Activated T-cell treated with anti-CD3 and anti-CD28 coated beads, Interleukin-2, amount 50 U/mL, for 4 hours (primary cell): ENCODE measurements at places on chromosomes 7 and 10. TPM values are rescaled to one million over a fixed set of nuclear protein-coding genes. Genes with fewer than 3 reads are reported as not detected.

GRCh38 chr7:130752424-130752823 lies 18.4 kb upstream of the KLF14 start:
- DNase-seq: no peak

DNA sequence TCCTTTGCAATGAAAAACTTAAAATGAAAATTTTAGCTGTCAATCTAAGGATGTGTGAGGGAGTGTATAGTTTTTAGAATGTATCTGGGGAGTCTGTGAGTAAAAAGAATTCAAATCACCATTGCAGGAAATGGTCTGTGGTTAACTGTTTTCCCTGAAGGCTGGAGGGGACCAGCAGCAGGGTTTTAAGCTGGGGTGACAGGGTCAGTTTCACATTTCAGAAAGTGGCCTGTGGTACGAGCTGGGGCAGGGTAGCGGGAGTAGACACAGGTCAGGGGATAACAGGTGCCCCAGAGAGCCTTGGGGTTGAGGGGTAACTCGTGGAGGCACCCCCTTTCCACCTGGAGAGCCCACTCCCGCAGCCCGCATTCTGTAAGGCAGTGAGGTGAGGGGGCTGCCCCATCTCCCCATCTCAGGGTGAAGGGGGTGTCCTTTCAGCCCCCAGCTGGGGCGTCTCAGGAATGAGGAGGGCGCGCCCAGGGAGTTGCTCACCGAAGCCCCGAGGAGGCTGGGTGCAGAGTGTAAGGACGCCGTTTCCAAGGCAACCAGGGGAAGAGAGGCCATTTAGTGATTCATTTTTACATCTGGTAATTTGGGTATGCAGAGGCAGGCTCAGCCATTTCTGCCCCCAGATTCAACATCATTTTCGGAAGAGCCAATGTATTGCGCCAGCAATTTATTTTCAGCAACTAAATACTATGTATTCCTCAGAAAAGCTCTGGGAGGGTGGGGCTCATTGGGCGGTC lies 168.9 kb downstream of the SLIT1 start:
- DNase-seq: no peak

- no peak for DNase-seq
These were observed 177.7 kb downstream of the CUX1 start for GRCh38 chr7:101995121-101995520.

GRCh38 chr10:128469515-128469914 lies 343.3 kb upstream of the MKI67 start:
- DNase-seq: no peak

Gene IQUB
- 0.08 TPM for total RNA-seq

GRCh38 chr7:47548546-47548945 lies 33.4 kb downstream of the TNS3 start:
- DNase-seq: no peak

DNA sequence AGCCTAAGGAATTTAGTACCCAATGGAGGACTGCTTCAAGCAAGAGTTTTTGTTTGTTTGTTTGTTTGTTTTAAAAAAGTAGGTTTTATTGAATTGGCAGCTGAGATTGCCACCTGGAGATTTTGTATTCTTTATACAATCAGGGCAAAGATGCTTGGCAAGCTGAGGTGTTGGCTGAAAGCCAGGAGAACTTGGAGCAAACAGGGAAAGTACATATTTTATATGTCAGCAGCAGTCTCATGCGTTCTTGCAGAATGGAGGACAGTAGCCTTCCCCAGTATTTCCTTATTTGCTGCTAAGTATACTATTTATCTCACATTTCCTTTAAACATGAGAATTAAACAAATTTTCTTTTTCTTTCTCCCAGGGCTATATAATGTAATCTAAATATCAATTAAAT lies 22.6 kb upstream of the ICA1 start:
- DNase-seq: no peak

Gene MSS51
- 1.3 TPM for total RNA-seq

DNA sequence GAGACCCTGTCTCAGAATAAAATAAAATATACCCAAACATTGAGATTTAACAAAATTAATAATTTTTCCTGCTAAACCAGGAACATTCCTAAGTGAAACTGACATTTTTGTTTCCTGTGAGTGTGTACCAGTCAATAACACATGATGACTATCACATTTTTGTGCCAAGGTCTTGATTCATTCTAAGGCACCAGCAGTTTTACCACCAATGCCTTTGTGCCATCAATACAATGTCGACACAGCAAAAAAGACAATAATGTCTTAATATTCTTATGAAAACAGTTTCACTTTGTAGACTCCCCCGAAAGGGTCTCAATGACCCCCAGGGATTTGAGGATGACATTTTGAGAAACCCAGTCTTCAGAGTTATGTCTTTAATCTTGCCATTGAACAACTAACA lies 7.2 kb upstream of the CADPS2 start:
- no peak for DNase-seq
